ENCODE measurements at places on chromosomes 4 and X.
A peak's percentile ranks its signal among the peaks of the same experiment; 100 is the strongest.

DNA sequence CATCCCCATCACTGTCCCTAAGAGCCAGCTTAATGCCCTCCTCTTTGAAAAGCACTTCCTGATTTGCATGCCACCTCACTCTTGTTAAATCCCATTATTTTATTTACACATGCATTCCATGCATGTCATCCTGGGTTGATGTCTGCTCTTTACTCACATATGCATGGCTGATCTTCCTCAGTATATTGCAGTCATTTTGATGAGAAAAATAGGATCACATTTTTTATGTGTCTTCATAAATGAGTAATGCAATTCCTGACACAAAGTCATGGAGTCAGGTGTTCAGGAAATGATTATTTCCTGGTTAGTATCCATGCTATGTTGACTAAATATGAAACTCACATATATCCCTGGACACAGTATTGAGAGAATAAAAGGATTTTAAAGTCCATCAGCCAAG lies 204.7 kb downstream of the SLIT2 start:
- no peak for DNase-seq

- no peak for DNase-seq
Measured at GRCh38 chr4:106062452-106062875, 167.2 kb downstream of the NPNT start.

DNA sequence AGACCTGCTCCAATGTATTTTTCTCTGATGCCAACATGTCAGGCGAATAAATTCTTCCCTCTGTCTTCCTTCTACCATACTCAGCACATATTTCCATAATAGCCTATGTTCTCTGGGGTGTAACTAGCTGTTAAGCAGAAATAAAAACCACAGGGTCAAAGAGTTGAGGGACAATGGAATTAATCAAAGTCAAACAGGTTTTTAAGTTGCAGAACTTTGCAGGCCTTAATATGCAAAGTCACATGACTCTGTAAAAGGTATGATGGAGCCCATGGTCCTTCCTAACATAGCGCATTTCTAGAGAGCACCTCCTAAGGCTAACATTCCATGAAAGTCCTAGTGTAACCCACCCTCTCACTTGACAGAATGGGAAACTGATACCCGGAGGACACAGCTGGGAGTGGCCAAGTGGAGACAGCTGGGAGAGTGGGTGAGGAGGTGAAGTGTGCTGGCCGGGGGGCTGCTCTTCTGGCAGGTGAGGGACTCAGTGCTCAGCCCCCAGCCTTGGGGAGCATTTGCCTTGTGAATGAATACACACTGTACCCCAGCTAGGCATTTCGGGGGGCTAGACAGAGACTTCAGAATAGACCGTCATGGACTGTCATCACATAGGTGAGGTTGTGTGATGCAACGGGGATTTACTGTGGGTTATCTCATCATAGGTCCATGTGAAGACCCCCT lies 8.4 kb upstream of the SORCS2 start:
- DNase-seq, result no peak

- DNase-seq, result no peak
Measured at GRCh38 chr4:183627979-183628588, 30.9 kb downstream of the RWDD4 start.

DNA sequence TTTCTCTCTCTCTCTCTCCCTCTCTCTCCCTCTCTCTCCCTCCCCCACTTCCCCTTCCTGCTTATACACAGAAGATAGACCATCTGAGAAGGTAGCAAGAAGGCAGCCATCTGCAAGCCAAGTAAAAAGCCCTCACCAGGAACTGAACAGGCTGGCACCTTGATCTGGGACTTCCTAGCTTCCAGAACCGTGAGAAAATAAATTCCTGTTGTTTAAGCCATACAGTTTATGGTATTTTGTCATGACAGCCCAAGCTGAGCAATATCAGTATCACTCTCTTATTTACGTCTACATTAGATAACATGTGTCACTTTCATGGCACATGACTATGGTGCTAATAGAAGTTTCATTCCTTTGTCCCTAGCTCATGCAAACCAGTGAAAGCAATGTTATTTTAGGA lies 581.1 kb downstream of the INPP4B start:
- DNase-seq, result no peak

DNA sequence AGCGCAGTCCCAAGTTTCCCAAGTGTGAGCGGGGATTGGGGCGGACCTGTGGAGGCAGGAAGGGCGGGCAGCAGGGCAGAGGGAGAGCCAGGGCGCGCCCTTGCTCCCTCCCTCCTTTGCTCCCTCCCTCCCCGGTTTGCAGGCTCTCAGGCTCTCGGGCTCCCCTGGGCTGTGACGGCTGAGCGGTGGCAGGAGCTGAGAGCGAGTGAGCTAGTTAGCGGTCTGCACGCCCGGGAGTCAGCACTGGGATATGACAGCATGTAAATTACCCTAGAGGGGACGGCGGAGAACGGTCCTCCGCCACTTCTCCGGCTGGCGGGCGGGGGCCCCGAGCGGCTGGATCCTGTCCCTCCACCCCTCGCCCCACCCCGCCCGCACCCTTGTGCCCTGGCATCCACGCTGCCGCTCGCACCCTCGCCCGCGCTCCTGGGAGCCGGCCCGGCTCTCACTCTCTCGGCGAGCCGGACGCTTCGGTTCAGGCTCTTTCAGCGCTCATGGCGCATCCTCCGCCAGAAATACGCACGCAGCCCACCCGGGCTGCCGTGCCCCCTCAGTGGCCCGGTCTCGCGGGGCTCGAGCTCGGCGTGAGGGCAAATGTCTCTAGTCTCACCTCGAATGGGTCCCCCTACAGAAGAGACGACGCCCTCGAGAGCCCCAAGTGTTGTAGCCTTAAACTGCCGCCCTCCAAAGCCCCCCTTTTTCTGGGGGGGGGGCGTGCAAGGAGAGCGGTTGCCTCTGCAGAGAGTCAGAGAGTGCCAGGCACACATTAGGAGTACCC lies at the start of gene TSC22D3:
Gene TSC22D3, minus strand, starts transcription at position 54 of the 778 bp plus-strand sequence. CDS start 368 bp downstream, outside the sequence.
- DNase-seq, result peak; percentile 74

DNA sequence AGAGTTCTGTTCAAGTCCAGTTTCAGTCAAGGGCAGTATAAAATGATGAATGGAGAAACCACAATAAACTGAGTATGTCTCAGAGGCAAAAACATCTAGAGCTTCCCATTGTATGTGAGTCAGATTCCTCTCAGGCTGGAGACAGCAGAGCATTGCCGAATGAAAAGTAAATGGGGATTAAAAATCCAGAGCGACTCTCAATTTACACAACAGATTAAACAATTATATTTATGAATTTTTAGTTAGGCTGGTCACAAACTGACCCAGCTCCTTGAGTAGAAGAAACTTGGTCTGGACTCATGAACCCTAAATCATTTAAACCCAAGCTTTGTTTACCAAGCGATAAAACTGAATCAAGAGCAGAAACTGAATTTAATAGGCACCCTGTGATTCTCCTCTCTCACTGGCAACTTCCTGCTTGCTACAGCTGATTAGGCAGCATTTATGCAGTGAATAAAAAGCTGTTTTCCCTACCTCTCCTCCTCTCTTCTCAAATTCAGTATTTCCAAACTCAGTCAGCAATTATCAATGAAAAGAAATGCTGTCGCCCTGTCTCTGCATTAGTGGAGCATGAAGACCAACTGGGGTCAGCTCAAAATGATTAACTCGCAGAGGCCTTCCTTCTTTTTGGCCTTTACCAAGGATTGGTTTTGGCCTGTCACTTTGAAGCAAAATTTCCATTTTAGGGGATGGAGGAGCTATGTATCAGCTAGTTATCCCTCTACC lies 568.0 kb downstream of the PDHA2 start:
- peak; percentile 80 for DNase-seq

DNA sequence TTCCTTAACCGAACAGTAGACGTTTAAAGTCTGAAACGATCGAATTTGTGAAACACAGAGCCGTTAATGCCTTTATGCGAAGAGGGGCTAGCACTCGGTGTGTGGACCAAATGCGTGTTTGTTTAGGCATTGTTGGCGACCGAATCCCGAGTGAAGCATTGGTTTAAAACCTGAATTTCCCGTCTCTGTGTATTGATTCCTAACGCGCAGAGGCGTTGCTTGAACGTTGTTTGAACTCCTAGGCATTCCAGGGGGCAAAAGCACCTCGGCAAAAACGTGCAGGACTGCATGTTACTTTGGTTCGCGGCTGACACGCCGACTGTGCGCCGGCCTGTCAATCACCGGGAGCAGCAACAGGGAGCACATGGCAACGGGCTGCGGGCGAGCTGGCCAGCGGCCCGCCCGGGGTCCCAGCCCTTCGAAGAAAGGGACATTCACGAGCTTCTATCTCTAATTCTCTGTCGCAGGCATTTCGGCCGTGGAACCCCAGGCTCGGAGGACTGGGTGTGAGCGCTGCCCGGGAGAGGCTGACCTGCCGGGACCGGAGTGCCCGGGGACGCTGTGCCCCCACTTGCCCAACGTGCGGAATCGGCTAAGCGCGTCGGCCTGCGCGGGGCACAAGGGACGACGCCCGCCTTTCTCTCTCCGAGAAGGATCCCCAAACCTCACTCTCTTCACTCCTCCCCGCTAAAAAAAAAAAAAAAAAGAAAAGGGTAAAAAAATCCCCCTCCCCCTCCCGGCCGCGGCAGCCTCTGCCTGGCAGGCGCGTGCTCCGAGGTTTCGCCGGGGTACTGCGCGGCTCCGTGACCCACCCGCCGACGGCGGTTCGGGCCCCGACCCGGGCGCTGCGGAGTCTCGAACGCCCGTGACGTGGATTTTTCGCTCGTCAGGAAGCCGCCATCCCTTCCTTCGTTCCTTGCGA lies 810 bp downstream of the SPRY1 start:
- DNase-seq, result peak; percentile 76

- DNase-seq, result peak; percentile 25
Measured at GRCh38 chr4:47831026-47831679, 6.7 kb downstream of the CORIN start.

- DNase-seq, result no peak
Measured at GRCh38 chrX:49880668-49881067, 1.4 kb downstream of the USP27X start.

- DNase-seq, result no peak
Measured at GRCh38 chrX:132843363-132843762, 115.1 kb downstream of the HS6ST2 start.

DNA sequence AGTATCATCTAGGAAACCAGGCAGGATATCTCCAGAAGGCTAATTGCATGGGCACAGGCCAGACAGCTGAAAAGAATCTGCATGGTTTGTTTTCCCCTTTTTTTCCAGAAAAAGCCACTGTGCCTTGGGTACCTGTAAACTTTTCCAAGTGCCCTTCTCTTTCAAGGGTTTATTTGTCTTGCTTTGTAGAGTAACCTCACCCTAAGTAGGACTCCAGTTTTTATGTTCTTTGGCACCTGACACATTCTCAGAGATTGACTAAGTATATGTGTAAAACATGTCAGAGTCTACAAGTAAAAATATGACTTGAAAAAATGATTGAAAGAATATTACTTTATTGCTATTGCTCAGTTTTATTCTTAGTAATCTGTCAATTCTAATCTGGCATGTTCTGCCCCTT lies 70.7 kb upstream of the TEX13C start:
- no peak for DNase-seq

DNA sequence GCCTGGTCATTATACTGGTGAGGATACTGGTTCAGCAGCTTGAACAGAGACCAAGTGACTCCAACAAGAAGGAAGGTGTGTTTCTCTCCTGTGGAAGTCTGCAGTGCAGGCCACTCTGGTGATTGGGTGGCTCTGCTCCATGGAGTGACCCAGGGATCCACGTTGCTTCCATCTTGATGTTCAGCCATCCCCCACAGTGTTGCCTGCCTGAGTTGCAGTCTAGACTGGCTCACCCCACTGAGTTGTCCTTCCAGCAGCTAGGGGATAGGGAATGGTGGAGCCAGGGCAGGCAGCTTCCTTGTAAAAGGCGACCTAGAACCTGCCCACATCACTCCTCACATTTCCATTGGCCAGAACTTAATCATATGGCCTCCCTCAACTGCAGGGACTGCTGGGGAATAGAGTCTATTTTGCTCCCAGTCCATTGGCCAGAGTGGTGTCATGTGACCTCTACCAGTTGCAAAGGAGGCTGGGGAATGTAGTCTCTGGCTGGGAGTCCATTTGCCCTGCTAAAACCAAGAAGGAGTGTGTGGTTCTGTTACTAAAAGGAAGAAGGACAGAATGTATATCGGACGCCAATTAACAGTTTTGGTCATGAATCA lies 8.0 kb downstream of the MAN2B2 start:
- no peak for DNase-seq

GRCh38 chr4:142485452-142485851 lies 360.6 kb downstream of the INPP4B start:
- no peak for DNase-seq

GRCh38 chr4:159141193-159141592 lies 38.3 kb downstream of the RAPGEF2 start:
- DNase-seq, result no peak

DNA sequence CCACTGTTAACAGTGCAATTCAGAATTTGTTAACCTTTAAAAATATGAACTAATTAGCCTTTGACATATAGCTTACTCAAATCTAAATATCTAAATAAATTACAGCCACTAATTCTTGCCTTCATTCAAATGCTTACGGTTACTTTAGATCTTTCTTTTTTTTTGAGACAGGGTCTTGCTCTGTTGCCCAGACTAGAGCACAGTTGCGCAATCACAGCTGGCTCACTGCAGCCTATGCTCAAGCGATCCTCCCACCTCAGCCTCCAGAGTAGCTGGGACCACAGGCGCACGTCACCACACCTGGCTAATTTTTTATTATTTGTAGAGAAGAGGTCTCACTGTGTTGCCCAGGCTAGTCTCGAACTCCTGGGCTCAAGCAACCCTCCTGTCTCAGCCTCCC lies 31.0 kb downstream of the CLDN2 start:
- no peak for DNase-seq

- DNase-seq, result peak; percentile 48
Measured at GRCh38 chrX:154019061-154019621, 561 bp downstream of the IRAK1 start.

- no peak for DNase-seq
Measured at GRCh38 chr4:144578681-144579080, 67.3 kb upstream of the HHIP start.

- DNase-seq, result no peak
Measured at GRCh38 chrX:101460669-101461068, 24.6 kb upstream of the ARMCX4 start.

GRCh38 chrX:76172325-76172893 lies 453 bp upstream of the PBDC1 start:
- no peak for DNase-seq

GRCh38 chr4:149796381-149796780 lies 19.3 kb downstream of the IQCM start:
- DNase-seq, result no peak

DNA sequence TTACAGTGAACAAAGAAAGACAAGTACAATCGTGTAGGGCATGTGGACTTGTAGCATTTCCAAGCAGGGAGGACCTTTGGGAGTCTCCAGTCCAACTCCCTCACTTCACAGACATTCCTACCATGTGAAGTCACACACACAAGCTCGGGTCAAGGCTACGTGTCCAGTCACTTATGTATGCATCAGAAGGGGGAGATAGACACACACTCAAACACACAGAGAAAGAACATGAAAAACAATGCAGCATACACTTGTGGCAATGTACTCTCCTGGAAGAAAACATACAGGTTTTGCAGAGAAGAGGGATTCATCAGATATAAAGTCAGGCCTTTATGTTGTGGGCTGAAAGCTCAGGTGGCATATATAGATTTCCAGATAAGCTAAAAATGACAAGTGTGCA lies 136.1 kb upstream of the MID1 start:
- DNase-seq, result no peak

- DNase-seq, result no peak
Measured at GRCh38 chr4:85126991-85127591, 160.6 kb upstream of the WDFY3 start.

GRCh38 chr4:68734095-68734494 lies 63.6 kb upstream of the UGT2B15 start:
- no peak for DNase-seq

GRCh38 chr4:158809611-158810486 lies 41.0 kb downstream of the FNIP2 start:
- DNase-seq, result no peak

GRCh38 chr4:146182443-146182842 lies 6.9 kb downstream of the LSM6 start:
- peak; percentile 21 for DNase-seq
